Body of pancreas (tissue), 4 donors: ENCODE measurements at places on chromosomes 2 and 18. TPM values are rescaled to one million over a fixed set of nuclear protein-coding genes. Genes with fewer than 3 reads are reported as not detected.

DNA sequence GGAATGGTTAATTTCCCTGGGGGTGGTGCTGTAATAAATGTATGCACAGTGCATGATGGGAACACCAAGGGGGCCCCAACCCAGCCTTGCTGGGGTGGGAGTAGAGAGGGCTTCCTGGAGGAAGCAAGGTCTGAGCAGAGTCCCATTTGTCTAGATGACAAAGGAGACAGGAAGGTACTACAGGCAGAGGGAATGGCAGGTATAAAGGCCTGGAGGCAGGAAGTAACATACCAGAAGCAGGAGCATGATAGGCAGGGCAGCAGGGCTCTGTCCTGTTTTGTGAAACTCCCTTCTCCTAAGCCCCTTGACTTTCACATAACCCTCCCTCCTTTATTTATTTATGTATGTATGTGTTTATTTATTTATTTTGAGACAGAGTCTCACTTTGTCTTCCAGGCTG lies 3.9 kb downstream of the GMPPA start:
- DNase-seq = no peak

- peak; percentile 19 for DNase-seq
Measured at GRCh38 chr2:105287692-105288091, 41.8 kb downstream of the TGFBRAP1 start.

DNA sequence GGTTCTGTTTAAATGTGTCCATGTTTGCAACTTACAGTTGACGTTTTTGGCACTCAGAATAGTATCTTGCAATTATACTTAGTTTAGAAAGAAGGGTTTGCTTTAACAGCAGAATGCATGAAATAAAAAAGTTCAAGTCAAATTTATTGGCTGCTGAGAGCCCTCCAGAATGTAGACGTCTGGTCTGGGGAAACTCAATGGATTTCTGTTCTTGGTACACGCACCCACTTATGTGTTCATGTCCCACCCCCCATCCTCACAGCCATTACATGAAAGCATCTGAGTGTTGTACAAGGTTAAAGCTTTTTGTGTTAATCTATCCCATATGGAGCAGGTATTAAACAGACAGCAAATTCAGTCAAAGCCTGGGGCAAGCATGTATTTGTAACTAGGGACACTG lies 219.5 kb downstream of the SOX11 start:
- DNase-seq = no peak

GRCh38 chr2:18896125-18896764 lies 306.9 kb upstream of the NT5C1B start:
- no peak for DNase-seq

DNA sequence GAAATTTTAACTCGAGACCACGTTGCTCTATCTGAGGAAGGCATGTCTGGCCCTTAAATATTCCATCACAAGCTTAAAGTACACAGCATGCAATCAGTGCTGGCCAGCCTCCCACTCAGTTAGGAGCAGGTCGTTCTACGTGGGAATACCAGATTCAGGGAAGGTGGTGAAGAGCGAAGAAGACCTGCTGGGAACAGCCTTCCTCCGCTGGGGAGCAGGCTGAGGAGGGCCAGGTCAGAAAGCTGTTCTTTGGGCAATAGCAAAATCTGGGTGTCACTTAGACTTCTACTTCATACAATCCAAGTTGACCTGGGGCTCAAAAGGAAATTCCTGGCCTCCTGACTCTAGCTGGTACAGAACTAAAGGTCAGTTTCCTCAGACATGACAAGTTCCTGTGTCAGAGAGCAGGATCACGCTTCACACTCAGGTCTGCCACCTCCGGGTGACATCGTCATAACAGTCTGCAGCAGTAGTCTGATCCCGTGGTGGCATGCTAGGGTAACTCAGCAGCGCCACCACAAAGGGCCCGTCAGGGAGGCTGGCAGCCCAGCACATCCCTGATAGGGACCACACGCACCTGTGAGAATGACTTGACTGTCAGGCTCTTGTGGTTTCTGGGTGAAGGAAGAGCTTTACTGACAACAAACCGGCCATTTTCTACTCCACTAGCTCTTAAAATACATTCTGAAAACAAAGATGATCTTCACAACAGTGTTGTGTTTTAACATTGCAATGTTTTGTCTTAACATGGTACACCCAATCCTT lies 35.2 kb upstream of the NAPG start:
- peak; percentile 36 for DNase-seq

DNA sequence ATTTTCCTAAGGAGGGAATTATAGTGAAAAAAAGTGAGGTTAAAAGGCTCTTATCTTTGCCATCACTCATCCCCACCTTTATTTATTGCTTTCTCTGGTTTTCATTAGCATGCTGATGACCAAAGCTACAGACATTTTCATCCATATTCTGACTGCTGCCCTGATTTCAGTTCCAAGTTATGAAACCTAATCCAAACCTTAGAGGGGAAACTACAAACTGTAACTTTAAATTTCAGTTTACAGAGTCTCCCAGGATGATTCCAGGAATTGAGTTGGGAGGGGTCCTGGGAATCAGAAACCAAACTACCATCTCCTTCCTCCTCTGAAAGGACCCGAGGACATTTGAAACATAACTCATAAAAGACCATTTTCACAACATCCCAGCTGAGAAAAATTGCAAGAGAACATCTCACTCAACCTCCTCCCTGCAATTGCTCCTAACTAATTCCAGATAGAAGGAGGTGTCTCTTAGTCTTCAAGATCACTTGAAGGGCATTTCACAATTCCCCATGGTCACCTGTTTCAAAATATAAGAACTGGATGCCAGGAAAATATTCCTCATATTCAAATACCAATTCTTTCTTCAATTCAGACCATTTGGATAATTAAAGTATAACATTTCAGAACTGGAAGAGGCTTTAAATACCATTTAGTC lies 520.6 kb downstream of the TNS1 start:
- no peak for DNase-seq

GRCh38 chr18:69752737-69753380 lies 194.8 kb downstream of the CD226 start:
- no peak for DNase-seq

DNA sequence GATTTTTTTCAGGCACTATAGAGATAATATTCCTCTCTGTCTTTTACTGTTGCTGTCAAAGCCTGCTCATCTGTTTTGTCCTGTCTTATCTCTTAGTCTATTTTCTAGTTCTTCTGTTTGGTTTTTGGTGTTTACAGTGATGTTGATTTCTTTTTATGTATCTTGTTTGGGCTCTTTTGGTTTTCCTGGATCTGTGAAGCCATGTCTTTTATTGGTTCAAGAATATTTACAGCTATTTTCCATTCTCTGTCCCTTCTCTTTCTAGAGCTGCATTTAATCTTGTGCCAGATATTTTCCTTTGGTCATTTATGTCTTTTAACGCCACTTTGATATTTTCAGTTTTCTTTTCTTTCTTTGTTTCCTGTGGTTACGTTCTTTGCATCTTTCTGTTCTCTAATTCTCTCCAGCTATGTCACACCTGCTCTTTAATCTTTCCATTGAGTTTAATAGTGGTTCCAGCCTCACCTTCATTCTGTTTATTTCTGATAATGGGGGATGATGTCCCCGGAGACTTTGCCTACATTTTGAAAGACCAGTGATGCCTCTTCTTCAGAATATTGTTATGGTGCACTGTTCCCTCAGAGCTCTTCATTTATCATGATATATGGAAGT lies 32.0 kb downstream of the SMCHD1 start:
- no peak for DNase-seq

- no peak for DNase-seq
Measured at GRCh38 chr2:42032224-42032620, 15.6 kb upstream of the PKDCC start.

GRCh38 chr2:21727101-21727500 lies 603.3 kb downstream of the TDRD15 start:
- DNase-seq = no peak

GRCh38 chr18:21439431-21439846 lies 161.1 kb downstream of the ESCO1 start:
- DNase-seq = no peak

GRCh38 chr18:68298330-68298729 lies 416.6 kb downstream of the TMX3 start:
- no peak for DNase-seq

- DNase-seq = no peak
Measured at GRCh38 chr2:202638721-202639120, 4.0 kb downstream of the FAM117B start.

GRCh38 chr2:54366487-54367280 lies 89.4 kb upstream of the SPTBN1 start:
- no peak for DNase-seq

DNA sequence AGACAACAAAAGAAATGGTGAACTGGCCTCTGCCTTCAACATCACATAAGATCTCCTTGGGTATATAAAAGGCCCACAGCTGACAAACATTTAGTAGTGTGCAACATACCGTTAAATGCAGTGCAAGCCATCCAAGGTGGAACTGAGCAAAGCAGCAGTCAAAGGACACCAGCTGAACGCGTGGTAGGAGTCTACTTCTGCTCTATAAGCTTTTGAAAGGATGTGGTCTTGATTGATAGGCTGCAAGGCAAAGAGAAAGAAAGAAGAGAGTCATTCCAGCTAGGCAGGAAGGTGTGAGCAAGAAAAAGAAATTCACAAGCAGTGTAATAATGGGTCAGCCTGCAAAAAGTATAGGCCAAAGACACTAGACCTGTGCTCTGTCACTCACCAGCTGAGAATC lies 356.3 kb downstream of the SATB2 start:
- DNase-seq = no peak

DNA sequence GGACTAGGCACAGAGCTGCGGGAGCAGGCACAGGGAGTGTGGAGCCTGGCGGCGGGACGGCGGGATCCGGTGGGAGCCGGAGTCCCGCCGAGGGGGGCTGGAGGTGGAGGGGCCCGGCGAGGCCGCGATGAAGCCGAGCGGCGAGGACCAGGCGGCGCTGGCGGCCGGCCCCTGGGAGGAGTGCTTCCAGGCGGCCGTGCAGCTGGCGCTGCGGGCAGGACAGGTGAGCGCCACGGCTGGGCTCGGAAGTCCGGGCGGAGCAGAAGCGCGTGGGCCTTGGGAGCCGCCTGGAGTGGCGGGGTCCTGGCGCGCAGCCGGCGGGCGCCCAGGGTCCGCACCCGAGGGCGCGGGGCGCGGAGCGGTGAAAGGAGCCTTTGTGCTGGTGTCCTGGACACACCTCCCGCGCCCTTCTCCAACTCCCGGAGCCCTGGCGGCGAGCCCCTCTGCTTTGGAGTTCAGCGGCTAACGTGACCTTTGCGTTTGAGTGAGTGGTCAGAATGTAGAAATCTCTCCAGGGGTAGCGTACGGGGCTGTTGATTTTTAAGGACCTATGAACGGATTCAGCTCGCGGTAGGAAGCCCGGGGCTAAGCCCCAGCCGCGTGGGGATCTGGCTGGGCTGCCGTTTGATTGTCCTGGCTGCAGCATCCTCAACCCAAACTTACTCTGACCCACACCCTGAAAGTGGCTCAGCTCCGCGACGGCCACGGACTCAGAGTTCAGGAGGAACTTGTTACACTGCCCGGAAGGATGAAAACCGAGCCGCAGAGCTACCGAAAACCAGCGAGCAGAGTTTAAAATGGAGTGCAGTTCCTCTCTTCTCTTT lies 448 bp downstream of the IMPA2 start:
- peak; percentile 52 for DNase-seq

DNA sequence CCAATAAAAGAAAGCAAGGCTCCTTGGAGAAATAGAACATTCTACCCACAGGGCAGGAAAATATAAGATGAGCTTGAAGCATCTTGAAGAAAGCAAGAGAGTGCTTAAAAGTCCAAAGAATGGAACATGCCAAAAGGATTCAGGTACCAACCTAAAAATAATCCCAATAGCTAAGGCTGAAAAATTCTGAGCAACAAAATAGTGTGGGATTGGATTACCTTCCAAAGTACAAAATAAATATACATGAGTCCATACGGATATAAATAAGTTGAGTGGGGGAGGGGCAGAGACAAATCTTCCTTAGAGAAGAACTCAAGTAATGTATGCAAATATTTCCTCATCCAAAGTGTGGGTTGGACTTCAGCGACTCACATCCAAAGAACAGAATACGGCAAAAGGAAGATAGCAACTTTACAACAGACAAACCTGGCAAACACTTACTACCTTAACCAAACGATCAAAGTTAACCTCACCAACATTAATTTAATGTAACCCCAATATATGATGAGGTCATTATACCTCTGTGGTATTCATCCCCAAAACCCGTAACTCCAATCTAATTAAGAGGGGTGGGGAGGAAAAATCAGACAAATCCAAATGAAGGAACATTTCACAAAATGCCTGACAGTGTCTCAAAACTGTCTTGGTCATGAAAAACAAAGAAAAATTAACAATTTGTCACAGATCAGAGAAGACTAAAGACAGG lies 26.9 kb downstream of the MEMO1 start:
- DNase-seq = no peak

GRCh38 chr2:102193074-102193473 lies 6.3 kb downstream of the IL1RL2 start:
- no peak for DNase-seq

- DNase-seq = no peak
Measured at GRCh38 chr2:177324797-177325196, 60.3 kb upstream of the NFE2L2 start.

DNA sequence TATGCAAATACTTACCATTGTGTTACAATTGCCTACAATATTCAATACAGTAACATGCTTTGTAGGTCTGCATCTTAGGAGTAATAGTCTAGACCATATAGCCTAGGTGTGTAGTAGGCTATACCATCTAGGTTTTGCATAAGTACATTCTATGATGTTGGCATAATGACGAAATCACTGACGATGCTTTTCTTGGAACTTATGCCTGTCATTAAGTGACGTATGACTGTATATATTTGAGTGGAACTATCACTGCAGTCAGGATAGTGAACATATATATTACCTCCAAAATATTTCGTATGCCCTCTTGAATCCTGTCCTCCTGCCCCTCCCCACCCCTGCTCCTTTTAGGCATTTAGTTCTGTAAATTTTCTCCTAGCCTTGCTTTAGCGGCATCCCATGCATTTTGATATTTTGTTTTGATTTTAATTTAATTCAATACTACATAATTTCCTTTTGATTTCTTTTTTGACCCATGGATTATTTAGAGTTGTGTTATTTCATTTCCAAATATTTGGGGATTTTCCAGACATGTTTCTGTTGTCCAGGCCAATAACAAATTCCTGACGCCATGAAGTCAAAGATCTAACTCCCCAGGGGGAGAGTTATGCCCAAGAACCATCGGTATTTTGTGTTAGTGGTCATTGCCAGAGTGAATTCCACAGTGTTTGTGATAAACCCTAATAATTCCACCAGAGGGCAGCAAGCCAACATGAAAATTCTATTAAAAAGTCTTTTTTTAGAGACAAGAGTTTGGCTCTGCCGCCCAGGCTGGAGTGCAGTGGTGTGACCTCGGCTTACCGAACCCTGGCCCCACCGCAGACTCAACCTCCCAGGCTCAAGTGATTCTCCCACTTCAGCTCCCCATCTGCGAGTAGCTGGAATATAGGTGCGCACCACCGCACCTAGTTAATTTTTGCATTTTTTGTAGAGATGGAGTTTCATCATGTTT lies 24.2 kb upstream of the CASP8 start:
- DNase-seq = peak; percentile 75

GRCh38 chr18:63832470-63832869 lies 55.0 kb upstream of the SERPINB2 start:
- no peak for DNase-seq

IL1RL2 gene
- total RNA-seq = 0.52 TPM

PLGLB1 gene
- 3.4 TPM for total RNA-seq

TGIF1 gene
- total RNA-seq = 17.1 TPM

HOXD9 gene
- total RNA-seq = 1.6 TPM

NAT8 gene
- total RNA-seq = not detected
